ENCODE measurements at places on chromosomes 13 and 19.

GRCh38 chr19:2983351-2984214, 6.2 kb downstream of the TLE6 start:
- DNase-seq: no peak

DNA sequence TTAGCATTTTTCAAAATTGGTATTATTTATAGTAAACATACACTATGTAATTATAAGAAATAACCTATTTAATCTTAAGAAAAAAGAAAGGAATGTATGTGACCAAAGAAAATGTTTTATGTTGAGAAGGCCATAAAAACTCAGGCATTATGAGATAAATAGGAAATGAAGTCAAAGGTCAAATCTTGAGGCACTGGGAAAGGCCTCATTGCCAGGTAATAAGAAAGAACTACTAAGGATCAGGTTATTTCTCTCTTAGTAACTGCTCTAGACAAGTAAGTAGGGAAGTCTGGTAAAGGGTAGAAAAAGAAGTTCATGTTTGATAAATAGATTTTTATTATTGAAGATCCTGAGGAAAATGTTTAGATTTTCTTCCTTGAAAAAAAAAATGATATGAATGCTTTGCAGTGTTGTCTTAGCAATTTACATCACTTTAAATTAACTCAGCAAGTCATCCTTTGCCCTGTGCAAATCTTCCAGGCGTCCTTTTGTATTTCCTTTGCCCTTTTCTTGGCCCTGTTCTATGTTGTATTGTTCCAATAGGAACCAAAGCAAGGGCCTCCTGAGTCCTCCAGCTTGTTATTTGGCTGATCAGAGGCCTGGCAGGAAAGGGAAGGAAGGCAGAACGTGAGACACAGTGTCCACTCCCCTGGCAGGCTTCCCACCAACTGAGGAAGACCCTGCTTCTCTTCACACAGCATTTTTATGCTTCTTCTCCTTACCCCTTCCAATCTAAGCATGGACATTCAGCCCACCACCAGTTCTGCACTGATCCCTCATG, 260.4 kb upstream of the MIR17HG start:
- DNase-seq: no peak

GRCh38 chr13:29502391-29503008, 93.0 kb downstream of the SLC7A1 start:
- DNase-seq: no peak

GRCh38 chr19:53554804-53555203, 16.9 kb downstream of the ZNF331 start:
- DNase-seq: no peak

DNA sequence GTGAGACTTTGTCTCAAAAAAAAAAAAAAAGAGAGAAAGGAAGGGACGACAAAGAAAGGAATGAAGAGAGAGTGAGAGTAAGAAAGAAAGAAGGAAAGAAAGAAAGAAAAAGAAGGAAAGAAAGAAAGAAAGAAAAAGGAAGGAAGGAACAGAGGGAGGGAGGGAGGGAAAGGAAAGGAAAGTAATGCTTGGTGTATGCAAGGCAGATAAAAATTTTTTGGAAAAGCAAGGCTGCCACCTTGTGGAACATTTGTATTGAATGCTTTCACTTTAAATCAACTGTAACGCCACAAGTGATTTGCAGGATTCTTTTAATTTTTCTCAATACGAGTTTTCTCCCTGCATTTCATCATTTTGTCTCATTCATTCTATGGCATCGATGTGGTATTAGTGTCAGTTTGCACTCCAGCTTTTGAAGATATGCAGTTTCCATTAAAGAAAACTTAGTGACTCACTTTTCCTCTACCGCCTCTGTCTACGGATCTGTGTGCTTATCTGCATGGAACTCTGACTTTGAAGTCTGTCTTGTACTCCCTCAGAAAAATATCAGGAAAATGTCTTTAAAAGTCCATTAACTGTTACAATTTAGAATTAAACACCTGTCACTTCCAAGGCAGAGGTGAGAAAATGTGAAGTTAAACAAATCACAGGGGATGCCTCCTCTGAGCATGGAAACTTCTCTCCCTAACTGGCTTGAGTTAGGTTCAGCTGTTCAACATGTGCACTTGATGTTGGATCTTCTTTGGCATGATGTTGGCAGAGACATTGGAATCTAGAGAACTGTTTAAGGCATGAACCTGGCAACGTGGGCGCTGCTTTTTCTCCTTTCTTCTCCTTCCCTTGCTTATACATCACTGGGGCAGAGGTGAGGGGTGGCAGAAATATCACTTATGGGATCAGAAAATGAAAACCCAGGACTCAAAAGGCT, 20.0 kb upstream of the ZDHHC20 start:
- DNase-seq: peak; percentile 76

- DNase-seq: no peak
These were observed 113.9 kb downstream of the KCNRG start for GRCh38 chr13:50129081-50129705.

- DNase-seq: no peak
These were observed 208.9 kb downstream of the DCT start for GRCh38 chr13:94270556-94270955.
